ENCODE measurements at places on chromosomes 4 and X. TPM values are rescaled to one million over a fixed set of nuclear protein-coding genes. Genes with fewer than 3 reads are reported as not detected.
A peak's percentile ranks its signal among the peaks of the same experiment; 100 is the strongest.

DNA sequence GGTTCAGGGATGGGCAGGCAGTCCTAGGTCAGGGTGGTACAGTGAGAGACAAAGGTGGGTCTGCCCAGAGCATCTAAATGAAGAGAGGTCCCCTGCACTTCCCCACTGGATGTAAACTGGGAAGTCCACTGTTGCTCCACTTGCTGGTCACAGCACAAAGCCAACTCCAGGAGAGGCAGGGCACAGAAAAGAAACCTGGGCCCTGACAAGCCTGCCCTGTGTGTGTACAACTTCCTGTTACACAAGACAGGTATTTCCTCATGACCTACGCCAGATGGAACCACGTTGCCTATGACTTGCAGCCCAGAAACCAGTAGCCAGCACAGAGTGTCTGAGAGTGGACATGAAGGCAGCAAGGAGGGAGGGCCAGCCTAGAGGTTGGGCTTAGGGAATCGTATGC lies 161.8 kb downstream of the SH3KBP1 start:
- no peak for DNase-seq

- DNase-seq, result peak; percentile 5
Measured at GRCh38 chr4:85929961-85930665, 429.7 kb downstream of the MAPK10 start.

DNA sequence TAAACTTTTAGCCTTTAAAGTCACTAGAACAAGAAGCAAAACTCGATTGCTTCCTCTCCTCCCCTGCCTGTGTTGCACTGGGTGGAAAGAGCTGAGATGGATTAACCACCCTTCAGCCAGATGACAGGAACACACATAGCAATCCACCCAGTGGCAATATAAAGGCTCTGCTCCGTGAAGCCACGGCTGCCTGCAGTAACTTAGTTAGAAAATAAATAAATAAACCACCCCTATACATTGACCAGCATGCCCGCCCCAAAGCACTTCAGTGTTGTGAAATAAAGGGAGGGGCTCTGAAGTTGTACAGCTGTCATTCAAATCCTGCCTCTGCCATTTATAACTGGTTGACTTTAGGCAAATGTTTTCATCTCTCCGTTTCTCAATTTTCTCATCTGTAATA lies 217.1 kb upstream of the LDB2 start:
- no peak for DNase-seq

The AFF2 gene
- total RNA-seq, result 6.6 TPM

The PAGE2 gene
- not detected for total RNA-seq

The GAGE12F gene
- total RNA-seq, result not detected

The ARMCX4 gene
- total RNA-seq, result 25.4 TPM

The ADGRA3 gene
- total RNA-seq, result 22.8 TPM

The CTAG2 gene
- total RNA-seq, result not detected
